GM12864 (cell line): ENCODE measurements at places on chromosomes 12 and 14.

DNA sequence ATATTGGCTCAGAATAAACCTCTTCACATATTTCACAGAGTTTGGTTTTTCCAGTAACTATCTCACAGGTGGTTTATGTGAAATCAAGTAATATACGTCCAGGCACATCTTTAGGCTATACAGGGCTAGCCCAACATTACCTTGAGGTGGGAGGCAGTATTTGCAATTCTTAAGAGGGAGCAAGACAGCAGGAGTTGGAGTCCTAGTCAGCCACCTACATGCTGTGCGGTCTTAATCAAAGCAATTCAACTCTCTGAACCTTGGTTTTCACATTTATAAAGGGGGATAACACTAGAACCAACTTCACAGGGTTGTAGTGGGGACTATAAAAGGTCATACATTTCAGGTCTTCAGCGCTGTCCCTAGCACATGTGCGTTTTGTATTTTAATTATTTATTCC lies 73.5 kb upstream of the FICD start:
- no peak for DNase-seq

- no peak for DNase-seq
Observed at GRCh38 chr12:5191803-5192538, 148.3 kb downstream of the KCNA5 start.

- DNase-seq: no peak
Observed at GRCh38 chr12:43776498-43776897, 17.7 kb downstream of the IRAK4 start.

GRCh38 chr14:35245051-35245450 lies 47.1 kb upstream of the PSMA6 start:
- no peak for DNase-seq

DNA sequence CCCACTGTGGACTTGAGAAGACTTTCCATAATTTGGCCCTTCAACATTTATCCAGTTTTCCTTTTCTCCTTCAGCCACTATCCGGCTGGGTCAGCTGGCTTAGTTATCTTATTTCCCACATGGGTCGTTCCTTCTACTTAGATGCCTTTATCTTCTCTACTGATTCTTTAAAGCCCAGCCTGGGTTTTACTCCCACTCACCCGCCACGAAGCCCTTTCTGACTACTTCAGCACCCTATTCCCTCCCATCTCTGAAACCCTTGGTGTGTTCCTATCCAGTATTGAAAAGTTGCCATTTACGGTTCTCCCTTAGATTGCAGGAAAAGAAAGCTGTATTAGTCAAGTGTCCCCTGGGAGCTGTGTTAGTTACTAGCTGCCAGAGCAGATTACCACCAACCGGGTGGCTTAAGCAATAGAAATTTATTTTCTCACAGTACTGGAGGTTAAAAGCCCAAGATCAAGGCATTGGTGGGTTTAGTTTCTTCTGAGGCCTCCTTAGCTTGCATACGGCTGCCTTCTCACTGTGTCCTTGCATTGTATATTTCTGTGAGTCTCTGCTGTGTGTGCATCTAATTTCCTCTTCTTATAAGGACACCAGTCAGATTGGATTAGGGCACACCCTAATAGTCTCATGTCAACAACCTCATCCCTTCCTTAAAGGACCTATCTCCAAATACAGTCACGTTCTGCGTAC lies 105.5 kb downstream of the GPATCH2L start:
- no peak for DNase-seq

DNA sequence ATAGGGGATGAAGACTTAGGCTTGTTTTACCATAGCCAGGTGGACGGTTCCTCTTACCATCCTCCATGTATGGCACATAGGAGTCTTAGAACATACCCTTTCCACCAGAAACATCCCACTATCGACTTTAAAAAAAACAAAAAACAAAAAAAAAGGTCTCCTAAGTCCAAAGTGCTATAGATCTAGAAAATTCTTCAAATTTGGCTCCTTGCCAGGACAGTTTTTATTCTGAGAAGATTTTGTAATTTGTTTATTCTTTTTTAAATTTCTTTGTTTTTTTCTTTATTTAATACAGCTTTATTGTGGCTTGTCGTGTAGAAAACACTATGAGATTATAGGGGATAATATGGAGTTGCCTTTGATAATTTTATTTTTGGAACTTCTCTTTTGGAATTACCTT lies 197.7 kb downstream of the NUBPL start:
- DNase-seq: no peak

- no peak for DNase-seq
Observed at GRCh38 chr14:95544588-95544987, 9.7 kb downstream of the GLRX5 start.

- no peak for DNase-seq
Observed at GRCh38 chr12:31626270-31626995, 33.1 kb upstream of the ETFBKMT start.
